ENCODE measurements at places on chromosomes 1 and 21.

DNA sequence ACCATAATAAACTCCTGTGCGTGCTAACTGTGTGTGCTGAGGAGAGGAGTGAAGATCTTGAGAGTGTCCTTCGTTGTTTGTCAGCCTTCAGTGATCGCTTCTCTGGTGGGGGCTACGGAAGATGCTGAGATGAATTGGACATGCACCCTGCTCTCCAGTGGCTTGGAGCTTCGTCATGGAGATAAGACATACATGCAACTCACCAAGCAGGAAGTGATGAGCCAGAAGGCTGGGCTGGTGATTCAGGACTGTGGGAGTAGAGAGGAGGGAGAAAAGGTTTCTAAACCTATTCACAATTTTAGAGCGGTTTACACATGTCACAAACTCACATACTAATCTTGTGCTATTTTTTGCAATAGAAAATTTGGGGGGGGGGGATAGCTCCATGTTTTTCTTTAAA lies 128.9 kb upstream of the ADAR start:
- peak; percentile 88 for DNase-seq

- no peak for DNase-seq
Measured at GRCh38 chr1:9183898-9184297, 50.7 kb upstream of the H6PD start.

GRCh38 chr1:97348599-97349265 lies 572.1 kb downstream of the DPYD start:
- no peak for DNase-seq

GRCh38 chr1:181496759-181497158 lies 13.4 kb downstream of the CACNA1E start:
- no peak for DNase-seq
